Esophagus squamous epithelium (tissue), 5 donors: ENCODE measurements at places on chromosomes 12 and 14.

- DNase-seq, result no peak
Measured at GRCh38 chr12:67910360-67911274, 78.6 kb upstream of the IFNG-AS1 start.

DNA sequence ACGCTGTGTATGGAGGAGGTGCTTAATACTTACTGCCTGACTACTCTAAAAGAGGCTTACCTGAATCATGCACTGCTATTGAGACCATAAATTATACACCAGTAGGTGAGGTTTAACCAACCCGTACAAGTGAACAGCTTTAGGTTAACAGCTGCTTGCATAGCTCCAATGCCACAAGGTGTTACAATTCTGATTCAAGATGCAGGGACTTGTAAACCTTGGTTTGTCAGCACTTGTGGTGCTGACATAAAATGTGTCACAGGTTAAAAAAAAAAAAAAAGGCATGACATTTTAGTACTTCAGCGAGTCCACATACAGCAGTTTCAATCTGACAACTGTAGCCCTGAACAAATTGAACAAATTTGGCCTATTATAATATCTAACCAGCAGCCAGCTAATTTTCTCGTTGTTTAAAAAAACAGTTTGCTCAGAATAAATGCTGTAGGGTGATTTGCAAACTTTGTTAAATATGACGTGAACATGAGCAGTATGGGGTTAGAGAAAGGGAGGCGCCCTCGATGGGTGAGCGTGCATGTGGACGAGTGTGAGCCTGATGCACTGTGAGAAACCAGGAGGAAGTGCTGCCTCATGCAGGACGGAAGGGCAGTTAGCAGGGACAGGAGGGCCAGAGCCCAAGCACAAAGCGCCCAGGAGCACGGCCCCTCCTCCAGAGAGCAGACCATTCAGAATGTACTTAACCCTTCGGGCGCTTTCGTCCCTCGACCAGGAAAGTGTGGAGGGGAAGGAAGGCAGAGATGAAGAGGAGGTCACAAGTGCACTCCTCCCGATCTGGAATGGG lies 44.7 kb downstream of the TCHP start:
- no peak for DNase-seq

GRCh38 chr14:98893675-98894074 lies 378.3 kb downstream of the BCL11B start:
- no peak for DNase-seq

DNA sequence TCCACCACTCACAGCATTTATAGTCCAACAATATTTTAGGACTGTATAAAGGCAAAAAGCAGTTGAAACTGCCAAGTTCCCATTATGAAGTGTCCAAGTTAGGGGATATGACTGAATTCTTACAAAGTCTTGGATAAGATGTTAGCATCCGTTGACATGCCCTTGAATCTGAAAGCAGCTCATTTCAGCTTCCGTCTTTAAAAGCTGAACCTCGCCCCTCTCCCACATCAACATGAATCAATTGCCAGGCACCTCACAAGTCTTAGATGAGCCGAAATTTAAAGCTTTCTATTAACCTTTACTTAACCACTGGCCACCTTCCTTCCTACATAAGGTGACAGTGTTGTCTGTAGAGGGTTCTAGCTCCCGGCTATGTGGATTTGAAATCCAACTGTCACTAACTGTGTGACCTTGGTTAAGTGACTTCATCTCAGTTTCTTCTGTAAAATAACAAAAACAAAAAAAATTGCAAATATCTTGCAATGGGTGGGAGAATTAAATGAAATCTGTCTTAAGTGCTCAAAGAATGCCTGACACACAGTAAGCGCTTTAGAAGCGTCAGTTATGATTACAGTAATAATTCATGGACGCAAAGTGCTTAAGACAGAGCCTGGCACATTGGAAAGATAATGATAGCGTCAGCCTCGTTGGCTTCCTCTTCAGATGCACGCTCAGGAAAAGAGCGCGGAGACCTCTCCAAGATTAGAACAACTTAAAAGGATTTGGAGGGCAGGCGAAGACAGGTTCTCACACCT lies 1.2 kb downstream of the PPP1CC start:
- DNase-seq, result no peak

DNA sequence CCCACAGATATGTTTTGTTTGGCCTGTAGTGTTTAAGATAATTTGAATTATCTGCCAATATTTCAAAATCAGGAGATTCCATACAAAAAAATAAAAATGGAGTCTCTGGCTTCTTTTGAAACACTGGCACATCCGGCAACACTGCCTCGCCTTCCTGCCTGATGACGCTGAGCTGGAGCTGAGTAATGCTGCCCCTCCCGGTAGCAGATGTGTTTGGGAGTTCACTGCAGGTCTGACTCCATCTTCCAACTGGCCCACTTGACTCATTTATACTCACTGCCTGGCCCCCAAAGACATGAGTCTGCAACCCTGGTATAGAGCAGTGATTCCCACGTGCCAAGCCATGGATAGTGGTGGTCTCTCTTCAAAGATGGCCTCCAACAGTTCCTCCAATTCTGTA lies 7.4 kb downstream of the CIT start:
- DNase-seq, result no peak

DNA sequence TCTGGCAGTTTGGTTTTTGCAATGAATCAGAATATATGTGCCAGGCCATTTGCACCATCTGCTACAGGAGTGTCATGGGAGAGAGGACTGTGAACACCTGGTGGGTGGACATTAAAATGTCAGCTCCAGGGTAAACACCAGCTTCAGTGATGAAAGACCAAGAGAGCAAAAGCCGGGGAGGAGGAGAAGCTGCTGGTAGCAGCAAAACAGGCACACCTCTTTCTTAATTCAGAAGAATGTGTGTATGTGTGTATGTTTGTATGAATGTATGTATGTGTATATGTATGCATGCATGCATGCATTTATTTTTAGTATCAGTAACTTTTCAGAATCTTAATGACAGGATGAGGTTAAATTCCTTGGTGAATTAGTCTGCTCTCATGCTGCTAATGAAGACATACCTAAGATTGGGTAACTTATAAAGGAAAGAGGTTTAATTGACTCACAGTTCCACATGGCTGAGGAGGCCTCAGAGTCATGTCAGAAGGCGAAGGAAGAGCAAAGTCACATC lies 357.4 kb upstream of the PRICKLE1 start:
- DNase-seq, result no peak

GRCh38 chr12:83179999-83180398 lies 493.3 kb downstream of the TMTC2 start:
- no peak for DNase-seq

GRCh38 chr12:61750604-61751003 lies 509.6 kb upstream of the USP15 start:
- DNase-seq, result no peak

DNA sequence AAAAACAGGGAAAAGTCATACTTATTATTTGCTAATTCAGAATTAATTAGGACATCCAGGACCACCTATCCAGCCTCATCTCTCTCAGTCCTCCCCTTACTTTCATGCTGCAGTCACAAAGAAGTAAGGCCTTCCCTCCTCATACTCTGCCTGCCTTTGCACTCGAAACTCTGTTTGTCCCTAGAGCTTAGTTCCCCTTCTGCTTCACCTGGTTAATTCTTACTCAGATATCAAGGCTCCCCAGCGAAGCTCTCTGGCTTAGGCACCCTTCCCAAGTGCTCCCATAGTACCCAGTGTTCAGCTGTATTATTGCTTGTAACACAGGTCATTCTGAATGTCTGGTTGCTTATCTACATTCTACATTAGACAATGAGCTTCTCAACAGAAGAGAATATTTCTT lies 81.3 kb downstream of the ERGIC2 start:
- no peak for DNase-seq

GRCh38 chr14:104919993-104920315 lies 4.7 kb upstream of the PLD4 start:
- no peak for DNase-seq
